ENCODE measurements at places on chromosomes 7 and 10.

DNA sequence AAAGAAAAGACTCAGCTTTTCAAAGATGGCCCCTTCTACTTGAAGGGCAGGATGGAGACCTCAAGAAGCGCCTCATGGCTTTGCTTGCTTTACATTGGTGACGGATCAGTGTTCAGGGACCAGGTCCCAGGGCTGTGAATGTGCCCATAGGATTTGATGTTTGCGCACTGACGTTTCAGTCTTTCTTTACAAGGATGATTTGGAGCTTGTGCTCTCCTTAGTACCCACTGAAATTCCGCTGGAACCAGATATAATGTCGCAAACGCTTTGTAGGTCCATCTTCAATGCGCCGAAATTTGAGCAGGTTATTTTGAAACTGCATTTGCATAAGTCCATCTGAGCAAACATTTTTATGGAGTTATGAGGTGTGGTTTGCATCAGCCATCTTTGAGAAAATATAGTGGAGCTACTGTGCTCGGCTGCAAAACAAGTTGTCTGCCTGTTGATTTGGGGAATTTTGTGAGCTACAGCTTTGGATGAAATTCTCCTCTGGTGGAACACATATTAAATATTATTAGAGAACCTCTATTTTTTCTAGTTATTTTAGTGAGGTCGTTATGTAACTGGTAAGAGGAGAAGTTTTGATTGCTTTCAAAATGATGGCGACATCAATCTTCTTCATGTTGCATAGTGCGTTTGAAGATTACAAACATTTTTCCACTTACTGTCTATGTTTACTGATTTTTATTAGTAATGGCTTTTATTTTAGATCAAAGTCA, 2.4 kb downstream of the RBM20 start:
- no peak overlapping the region for H3K27ac ChIP-seq
- H3K36me3 ChIP-seq = peaks cover 2% of the 10 kb centered on the region
- no peak for DNase-seq
- peaks cover 12% of the 10 kb centered on the region for H3K4me1 ChIP-seq

DNA sequence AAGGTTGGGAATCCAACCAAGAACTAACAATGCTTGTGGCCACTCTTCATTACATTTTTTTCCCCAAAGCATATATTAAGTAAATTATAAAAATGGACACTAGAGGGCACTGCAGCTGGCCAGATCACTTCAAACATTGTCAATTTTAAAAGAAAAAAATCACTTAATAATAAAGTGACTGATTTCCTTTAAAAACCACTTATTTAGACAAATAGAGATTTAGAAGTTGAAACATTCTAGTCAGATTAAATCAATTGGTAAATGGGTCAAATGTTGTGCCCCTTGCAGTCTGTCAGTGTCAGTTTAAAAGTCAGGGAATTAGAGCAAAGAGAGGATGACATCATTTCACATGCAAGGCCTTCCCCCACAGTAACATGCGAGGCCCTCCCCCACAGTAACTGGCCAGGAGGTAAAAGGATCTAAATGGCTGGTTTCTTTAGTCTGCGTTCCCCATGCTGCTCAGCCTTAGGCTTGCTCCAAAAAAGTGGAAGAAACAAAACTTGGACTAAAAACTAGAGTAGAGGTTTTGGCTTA, 177.9 kb downstream of the SKAP2 start:
- no peak overlapping the region for H3K4me3 ChIP-seq
- peak overlapping the region; percentile 82 for H3K27ac ChIP-seq
- no peaks in the 10 kb centered on the region for H3K36me3 ChIP-seq
- H3K27me3 ChIP-seq = no peaks in the 10 kb centered on the region

DNA sequence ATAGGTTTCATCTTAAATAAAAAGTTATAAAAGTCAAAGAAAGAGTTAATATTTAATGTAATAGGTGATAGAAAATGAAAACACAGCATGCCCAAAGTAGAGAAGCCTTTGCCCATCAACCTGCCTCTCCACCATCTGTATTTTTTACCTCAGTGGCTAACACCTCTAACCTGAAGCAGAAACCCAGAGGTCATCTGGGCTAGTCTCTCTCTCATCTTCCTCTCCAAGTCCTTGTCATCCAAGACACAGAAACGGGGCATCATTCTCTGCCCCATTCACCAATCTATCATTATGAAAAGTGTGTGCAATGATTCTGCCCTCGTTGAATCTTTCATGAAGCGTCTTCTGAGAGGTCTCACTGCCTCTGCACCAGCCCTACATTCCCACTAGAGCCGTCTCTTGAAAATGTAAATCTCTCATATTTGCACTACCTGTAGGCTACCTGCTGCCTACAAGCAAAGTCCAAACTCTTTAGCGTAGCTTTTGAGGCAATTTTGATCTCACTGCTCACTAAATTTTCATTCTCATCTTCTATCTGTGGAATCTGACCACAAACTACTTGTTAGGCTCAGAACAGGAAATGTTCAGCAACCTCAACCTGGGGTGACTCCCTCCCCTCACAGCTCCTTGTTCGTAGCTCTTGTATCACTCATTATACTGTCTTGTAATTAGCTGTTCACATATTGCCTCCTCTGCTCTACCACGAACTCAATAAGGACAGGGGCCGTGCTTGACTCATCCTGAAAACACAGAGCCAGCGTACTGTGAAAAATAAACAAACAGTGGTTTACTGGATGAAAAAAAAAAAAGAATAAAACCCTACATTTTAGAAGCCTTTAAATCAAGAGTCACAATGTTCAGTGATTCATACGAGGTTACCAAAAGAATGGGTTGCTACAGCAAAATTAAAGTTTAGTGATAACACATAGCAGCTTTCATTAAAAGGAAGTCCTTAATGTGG, 83.1 kb downstream of the CTNNA3 start:
- no peak overlapping the region for H3K27ac ChIP-seq
- no peak overlapping the region for H3K4me3 ChIP-seq
- H3K4me1 ChIP-seq = peaks cover 9% of the 10 kb centered on the region
- H3K36me3 ChIP-seq = peaks cover 4% of the 10 kb centered on the region

- H3K27ac ChIP-seq = no peak overlapping the region
- H3K4me3 ChIP-seq = no peak overlapping the region
- H3K36me3 ChIP-seq = no peaks in the 10 kb centered on the region
- peaks cover 2% of the 10 kb centered on the region for H3K27me3 ChIP-seq
- H3K4me1 ChIP-seq = no peaks in the 10 kb centered on the region
These were observed 9.0 kb upstream of the RHBDD2 start for GRCh38 chr7:75869776-75870379.

- H3K36me3 ChIP-seq = peaks cover 7% of the 10 kb centered on the region
- peaks cover 37% of the 10 kb centered on the region for H3K4me1 ChIP-seq
- no peak overlapping the region for H3K27ac ChIP-seq
- peaks cover 11% of the 10 kb centered on the region for H3K27me3 ChIP-seq
- peak; percentile 18 for DNase-seq
These were observed 14.4 kb downstream of the MXI1 start for GRCh38 chr10:110221721-110222261.

DNA sequence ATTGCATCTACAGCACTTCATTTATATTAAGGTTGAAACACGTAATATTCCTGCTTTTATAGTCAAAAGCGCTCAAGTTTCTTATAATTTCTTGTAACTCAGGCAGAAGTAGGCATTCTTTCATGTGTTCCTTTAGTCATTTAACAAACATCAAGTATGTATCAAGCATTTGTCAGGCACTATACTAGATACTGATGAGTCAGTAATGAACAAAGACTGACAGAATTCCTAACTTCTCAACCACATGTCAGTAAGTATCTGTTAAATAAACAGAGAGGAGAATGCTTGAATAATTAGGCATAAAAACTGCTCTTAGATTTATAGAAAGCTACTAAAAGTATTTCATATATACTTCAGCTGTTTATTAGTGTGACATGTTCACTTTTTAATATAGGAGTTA, 9.9 kb downstream of the CRPPA start:
- H3K4me3 ChIP-seq = no peak overlapping the region
- H3K27me3 ChIP-seq = no peaks in the 10 kb centered on the region
- DNase-seq = no peak
- H3K4me1 ChIP-seq = peaks cover 3% of the 10 kb centered on the region
- H3K36me3 ChIP-seq = no peaks in the 10 kb centered on the region

GRCh38 chr10:66537186-66537585, 388.6 kb upstream of the LRRTM3 start:
- H3K4me3 ChIP-seq = no peak overlapping the region
- H3K4me1 ChIP-seq = no peaks in the 10 kb centered on the region
- no peaks in the 10 kb centered on the region for H3K27me3 ChIP-seq
- H3K27ac ChIP-seq = no peak overlapping the region
- no peaks in the 10 kb centered on the region for H3K36me3 ChIP-seq

DNA sequence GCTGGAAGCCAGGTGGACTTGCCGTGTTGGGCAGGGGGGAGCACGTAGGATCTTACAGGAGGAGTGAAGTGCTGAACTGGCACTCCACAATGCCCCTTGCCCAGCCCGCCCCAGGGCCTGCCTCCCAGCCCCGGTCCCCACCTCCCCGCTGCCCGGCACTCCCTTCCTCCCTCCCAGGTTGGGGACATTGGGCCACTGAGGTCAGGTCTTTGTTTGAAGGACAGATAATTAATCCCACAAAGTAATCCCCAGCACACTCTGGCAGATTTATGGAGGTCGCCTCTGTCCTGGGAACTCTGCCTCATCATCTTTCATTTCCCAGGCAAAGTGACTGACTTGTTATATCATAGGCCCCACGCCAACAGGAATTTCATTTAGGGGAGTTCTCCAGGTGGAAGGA, 122.8 kb downstream of the C10orf105 start:
- DNase-seq = no peak
- H3K27me3 ChIP-seq = peaks cover 8% of the 10 kb centered on the region
- H3K4me1 ChIP-seq = no peaks in the 10 kb centered on the region
- no peak overlapping the region for H3K4me3 ChIP-seq
- H3K27ac ChIP-seq = no peak overlapping the region
- no peaks in the 10 kb centered on the region for H3K36me3 ChIP-seq

- DNase-seq = no peak
- no peak overlapping the region for H3K27ac ChIP-seq
- H3K4me3 ChIP-seq = no peak overlapping the region
- H3K36me3 ChIP-seq = no peaks in the 10 kb centered on the region
These were observed 26.6 kb upstream of the NKX6-2 start for GRCh38 chr10:132812520-132812919.

GRCh38 chr10:97810446-97810845, 38.6 kb upstream of the SFRP5 start:
- H3K27ac ChIP-seq = no peak overlapping the region
- H3K27me3 ChIP-seq = peaks cover 2% of the 10 kb centered on the region
- DNase-seq = no peak
- no peaks in the 10 kb centered on the region for H3K36me3 ChIP-seq
- H3K4me1 ChIP-seq = no peaks in the 10 kb centered on the region

- no peak overlapping the region for H3K27ac ChIP-seq
- no peaks in the 10 kb centered on the region for H3K4me1 ChIP-seq
- H3K36me3 ChIP-seq = no peaks in the 10 kb centered on the region
- H3K27me3 ChIP-seq = no peaks in the 10 kb centered on the region
These were observed 229.0 kb downstream of the STK31 start for GRCh38 chr7:23938937-23939552.

GRCh38 chr10:90308223-90308622, 549.6 kb downstream of the HTR7 start:
- DNase-seq = no peak
- H3K36me3 ChIP-seq = no peaks in the 10 kb centered on the region
- no peak overlapping the region for H3K4me3 ChIP-seq
- no peaks in the 10 kb centered on the region for H3K4me1 ChIP-seq
- no peaks in the 10 kb centered on the region for H3K27me3 ChIP-seq

DNA sequence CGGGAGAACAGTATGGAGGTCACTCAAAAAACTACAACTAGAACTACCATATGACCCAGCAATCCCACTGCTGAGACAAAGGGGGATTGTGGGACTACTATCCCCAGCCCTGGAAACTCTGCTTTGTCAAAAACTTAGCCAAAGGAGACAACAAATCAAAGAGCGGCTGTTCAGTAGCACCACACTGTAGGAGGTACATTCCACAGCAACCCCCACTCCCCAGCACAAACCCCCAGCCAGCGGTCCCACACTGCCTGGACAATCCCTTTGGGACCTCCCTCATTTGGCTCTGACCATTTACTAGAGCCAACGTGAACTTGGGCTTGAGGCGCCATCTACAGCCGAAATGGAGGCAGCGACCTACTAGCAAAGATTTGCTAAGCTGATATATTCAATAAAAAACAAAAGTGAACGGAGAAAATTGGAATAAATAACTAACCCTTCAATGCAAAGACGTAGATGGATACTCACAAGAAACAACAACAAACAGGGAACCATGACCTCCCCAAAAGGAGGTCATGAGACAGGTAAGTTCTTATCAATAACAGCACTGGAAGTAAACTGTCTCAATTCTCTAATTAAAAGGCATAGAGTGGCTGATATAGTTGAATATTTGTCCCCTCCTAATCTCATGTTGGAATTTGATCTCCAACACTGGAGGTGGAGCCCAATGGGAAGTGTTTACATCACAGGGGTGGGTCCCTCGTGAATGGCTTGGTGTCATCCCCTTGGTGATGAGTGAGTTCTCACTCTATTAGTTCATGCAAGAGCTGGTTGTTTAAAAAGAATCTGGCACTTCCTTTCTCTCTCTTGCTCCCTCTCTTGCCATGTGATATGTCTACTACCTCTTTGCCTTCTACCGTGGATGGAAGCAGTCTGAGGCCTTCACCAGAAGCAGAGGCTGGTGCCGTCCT, 119.0 kb upstream of the KCNMA1 start:
- no peak overlapping the region for H3K4me3 ChIP-seq
- H3K27me3 ChIP-seq = no peaks in the 10 kb centered on the region

DNA sequence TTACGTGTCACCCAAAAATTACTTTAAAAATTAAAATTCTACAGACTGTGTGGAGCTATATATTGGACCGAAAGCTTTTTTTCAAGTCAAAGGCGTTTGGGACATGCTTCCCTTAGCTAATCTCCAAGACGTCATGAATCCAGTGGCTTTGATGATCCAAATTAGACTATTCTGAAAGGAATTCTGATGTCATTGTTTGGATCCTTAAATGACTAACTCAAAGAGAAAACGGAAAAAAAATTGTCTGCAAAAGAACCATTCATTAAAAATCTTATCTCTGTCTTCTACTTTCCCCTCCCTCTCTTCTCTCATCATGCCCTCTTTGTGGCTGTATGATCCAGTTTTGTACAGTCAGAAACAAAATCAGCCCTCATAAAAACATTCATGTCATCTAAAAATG, 161.8 kb downstream of the ETV1 start:
- no peak overlapping the region for H3K4me3 ChIP-seq
- no peak for DNase-seq
- H3K36me3 ChIP-seq = no peaks in the 10 kb centered on the region
- no peak overlapping the region for H3K27ac ChIP-seq
